ENCODE measurements at places on chromosomes 6 and 20. TPM values are rescaled to one million over a fixed set of nuclear protein-coding genes. Genes with fewer than 3 reads are reported as not detected.

DNA sequence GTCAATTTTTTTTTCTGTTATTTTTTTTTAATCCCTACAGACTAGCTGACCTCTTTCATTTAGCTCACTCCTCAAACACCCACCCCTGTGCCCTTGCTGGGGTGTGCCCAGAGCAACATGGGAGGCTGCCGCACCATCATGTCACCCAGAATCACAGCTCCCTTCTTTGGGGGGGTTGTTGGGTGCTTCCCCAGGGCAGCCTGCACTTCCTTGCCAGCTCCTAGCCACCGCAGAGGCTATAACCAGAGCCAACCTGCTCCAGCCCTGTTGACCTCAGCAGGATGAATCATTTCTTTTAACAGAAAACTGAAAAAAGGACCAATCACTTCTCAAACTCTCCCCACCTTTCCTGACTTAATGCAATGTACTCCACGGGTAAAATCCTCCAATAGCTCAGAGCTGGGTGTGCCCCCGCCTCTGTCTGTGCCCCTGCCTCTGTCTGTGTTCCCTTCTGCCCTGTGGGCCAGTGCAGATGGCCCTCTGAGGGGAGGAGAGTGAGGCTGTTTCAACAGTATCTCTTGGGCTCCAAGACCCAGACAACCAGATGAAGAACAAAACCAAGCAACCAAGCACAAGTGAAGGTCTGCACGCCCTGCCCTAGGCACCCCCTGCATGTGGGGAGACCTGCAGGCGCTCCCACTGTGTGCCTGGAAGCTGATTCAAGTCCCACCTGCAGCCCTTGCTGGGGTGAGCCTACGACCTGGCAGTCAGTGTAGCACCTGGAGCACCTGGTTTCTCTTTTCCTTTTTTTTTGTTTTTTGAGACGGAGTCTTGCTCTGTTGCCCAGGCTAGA lies 67.7 kb downstream of the PYGB start:
- no peak for DNase-seq

- DNase-seq: no peak
These were observed 40.2 kb downstream of the PPP1R3G start for GRCh38 chr6:5125152-5126006.

DNA sequence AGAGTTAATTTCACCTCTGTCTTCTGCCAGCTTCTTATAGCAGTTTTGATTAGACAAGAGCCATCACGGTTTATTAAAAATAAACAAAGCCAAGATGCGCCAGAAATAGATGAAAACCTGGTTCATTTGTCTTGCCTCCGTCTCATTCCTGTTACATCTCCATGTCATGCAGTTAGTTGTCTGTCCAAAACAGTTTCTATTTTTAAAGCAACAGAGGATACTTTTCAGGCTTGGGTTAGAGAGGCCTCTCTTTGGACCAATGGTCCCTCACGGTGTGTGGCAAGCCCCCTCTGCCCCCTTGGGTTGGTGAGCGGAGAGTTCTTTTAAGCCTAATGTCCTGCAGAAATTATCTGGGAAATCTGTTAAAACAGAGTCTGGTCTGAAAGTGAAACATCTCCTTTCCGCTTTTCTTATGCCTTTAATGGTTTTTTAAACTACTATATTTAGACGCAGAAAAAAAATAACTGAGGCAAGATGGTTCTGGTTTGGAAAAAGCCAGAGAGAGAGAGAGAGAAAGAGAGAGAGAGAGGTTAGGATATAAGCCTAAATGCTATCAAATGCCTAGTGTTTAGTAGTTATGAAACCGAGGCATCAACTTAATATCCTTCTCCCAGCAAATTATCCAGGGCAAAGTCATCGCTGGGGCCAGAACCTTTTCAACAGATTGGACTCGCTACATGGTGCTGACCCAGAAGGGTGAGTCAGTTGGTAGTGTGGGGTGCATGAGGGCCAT lies 64.5 kb downstream of the ZDHHC14 start:
- no peak for DNase-seq

DNA sequence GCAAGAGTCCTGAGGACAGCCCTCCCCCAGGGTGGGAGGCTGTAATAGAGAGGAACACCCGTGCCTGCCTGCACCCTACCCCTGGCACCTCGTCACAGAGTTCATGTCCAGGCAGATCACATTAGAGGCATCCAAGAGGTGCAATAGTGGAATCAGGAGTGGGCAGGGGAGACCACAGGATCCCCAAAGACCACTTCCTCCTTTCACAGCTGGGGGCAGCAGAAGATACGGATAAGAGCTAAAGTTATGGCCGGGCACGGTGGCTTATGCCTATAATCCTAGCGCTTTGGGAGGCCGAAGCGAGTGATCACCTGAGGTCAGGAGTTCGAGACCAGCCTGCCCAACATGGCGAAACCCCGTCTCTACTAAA lies 1.5 kb upstream of the CAPN11 start:
- no peak for DNase-seq

- no peak for DNase-seq
These were observed 272.8 kb upstream of the SLC35B3 start for GRCh38 chr6:8707956-8708772.

DNA sequence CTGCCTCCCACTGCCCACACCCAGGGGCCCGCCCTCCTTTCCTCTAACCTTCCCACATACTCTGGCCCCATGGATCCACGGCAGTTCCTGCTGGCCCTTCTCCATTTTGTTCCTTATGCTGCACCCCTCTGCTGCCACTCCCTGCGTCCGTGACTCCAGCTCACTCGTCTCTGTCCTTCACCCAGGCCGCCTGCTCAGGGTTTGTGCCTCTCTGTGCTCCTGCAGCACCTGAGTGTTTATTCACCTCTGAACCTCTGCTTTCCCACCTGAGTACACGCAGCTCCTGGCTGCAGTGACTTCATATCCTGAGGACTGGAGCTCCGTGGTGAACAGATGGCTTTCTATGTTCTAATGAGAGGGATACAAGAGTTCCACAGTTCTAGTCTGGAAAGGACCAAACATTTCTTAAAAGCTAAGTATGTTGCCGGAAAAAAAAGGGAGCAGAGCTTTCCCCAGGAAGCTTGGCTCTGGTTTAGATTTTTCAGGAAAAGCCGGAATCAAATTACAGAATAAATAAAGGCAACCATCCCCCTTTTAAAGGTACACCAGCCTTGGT lies 1.5 kb upstream of the GNRH2 start:
- DNase-seq: no peak

DNA sequence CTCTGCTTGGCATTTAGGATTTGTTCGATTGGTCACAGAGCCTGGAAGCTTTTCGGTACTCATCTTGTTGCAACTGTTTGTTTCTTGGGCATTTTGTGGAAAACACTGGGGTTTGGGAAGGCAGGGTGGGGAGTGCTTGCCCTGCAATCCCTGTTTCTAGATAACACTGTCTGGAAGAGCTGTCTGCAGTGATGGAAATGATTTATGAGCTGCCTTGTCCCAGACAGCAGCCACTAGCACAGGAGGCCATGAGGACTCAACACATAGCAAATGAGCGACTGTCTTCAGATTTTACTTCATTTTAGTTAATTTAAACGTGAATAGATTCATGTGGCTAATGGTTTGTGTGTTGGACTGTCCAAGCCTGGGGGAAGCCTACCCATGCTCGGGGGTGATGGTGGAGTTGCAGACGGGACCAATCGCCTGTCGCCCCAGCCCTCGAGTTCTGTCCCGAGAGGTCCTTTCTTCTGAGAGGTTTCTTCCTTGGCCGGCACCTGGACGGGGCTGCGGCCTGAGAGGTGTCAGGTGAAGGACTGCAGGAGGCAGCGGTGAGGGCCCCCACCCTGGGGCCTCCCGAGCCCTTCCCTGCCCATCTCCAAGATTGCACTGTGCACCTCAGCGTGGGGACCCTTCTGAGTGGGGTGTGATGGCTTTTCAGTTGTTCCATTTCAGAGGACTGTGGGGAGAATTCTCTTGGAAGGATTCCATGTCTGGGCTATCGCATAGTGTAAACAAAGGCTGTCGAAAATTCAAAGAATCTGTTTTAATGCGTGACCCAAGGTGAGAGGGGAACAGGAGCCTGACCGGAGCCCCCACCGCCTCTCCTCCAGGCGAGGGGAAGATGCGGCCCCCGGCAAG lies 55.4 kb downstream of the SMOC2 start:
- DNase-seq: no peak

DNA sequence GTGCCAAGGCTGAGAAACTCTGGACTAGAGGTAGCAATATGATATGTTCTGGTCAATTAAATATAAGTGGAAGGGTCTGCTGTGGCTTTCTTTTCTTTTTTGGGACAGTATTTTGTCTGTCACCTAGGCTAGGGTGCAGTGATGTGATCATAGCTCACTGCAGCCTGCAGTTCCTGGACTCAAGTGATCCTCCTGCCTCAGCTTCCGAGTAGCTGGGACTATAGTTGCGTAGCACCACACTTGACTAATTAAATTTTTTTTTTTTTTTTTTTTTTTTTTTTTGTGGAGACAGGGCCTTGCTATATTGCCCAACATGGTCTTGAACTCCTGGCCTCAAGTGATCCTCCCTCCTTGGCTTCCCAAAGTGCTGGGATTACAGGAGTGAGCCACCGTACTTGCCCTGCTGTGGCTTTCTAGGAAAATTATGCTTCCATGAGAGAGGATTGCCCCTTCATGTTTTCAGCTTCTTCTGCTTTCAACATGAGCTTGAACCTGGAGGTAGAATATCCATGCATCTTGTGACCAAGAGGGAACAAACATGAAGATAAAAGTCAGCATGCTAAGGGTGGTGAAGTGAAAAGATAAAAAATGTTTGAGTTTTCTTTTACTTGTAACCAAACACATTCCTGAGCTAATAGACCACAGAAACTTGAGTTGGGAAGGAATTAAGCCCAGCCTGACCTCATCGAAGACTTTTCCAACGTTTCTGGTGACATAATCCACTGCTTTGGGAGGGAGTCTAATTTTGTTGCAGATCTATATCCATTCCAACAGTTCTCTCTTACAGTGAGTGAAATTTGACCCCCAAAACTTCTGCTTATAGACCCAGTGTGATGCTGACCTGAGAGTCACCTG lies 75.1 kb downstream of the CARMIL1 start:
- DNase-seq: no peak

GRCh38 chr20:19964289-19965265 lies 52.6 kb upstream of the NAA20 start:
- no peak for DNase-seq

DNA sequence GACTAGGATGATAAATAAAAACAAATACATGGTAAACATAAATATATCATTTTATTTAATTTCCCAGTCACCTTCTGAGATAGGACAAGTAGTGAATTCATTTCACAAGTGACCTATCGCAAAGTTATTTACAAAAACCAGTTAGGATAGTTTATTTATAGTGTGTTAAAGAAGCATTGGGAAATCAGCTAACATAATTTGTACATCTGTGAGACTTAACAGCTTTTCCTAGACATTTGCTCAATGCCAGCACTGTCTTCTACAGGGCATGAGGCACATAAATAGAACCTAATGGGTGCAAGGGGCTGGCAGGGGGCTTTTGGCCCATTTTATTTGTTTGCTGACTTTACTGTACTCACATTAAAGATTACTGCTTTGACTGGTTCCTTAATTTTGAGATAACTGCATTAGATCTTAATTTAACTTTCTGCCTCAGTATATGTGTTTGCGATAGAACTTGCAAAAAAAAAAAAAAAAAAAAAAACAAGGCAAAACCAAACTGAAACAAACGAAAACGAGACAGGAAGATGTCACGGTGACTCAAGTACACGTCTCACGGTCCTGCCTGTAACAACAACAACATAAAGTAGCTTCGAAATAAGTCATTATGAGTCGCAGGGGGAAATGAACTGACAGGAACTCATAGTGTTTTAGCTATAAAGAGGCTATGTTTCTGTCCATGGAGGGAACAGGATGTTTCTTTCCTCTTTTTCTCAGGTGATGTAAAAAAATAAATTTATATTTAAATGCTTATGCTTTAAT lies 133.7 kb upstream of the GMDS start:
- DNase-seq: no peak

GRCh38 chr20:24996449-24997377 lies 4.2 kb upstream of the APMAP start:
- no peak for DNase-seq

GRCh38 chr6:50973464-50973863 lies 154.8 kb downstream of the TFAP2B start:
- DNase-seq: no peak

GRCh38 chr6:130928158-130928912 lies 101.1 kb downstream of the SMLR1 start:
- DNase-seq: no peak

GRCh38 chr6:12163744-12164507 lies 126.2 kb upstream of the EDN1 start:
- DNase-seq: no peak

DNA sequence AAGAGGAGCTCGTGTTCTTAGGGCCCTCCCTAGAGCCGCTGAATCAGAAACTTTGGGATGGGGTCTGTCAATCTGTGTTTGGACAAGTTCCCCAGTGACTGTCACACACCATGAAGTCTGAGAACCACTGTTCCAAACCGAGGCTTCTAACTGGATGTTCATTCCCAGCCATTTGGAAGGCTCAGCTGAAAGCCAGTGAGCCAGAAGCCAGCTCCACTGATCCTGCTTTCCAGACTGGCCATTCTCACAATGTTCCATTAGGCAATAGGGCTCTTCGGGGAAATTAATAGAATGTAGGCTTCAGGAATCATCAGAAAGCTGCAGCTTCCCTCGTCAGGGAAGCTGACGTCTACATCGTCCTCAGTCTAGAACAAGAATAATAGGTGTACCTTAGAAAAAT lies 90.8 kb upstream of the QKI start:
- DNase-seq: no peak

- no peak for DNase-seq
These were observed 24.3 kb downstream of the SNX14 start for GRCh38 chr6:85569323-85569722.

GRCh38 chr6:15145821-15146220 lies 100.0 kb upstream of the JARID2 start:
- DNase-seq: no peak

- no peak for DNase-seq
These were observed 234.7 kb downstream of the BTBD9 start for GRCh38 chr6:38404900-38405556.

The GCLC gene
- 21.0 TPM for total RNA-seq

The RPRD1B gene
- 37.0 TPM for total RNA-seq

The MRAP2 gene
- total RNA-seq: not detected

The UBD gene
- 0.37 TPM for total RNA-seq

The FLRT3 gene
- total RNA-seq: not detected

The GINM1 gene
- 18.7 TPM for total RNA-seq

The CCN6 gene
- total RNA-seq: not detected

The BIRC7 gene
- total RNA-seq: not detected

The KHDC1 gene
- 6.1 TPM for total RNA-seq

All from activated CD4-positive, alpha-beta T cell treated with anti-CD3 and anti-CD28 coated beads, Interleukin-2, amount 10 ng/mL, durations not matched to agents 7 days and 5 days (primary cell).